ENCODE measurements at places on chromosomes 6 and 20. TPM values are rescaled to one million over a fixed set of nuclear protein-coding genes. Genes with fewer than 3 reads are reported as not detected.

The TRDN gene
- polyA plus RNA-seq = not detected

The UNC5CL gene
- 0.76 TPM for polyA plus RNA-seq

The COQ3 gene
- 8.9 TPM for polyA plus RNA-seq

The TSPO2 gene
- polyA plus RNA-seq = not detected

The LY6G5B gene
- polyA plus RNA-seq = 0.49 TPM

The KCNG1 gene
- 3.3 TPM for polyA plus RNA-seq

The SNRPB gene
- polyA plus RNA-seq = 334 TPM

The SLC32A1 gene
- polyA plus RNA-seq = not detected

The C2 gene
- not detected for polyA plus RNA-seq

The NFS1 gene
- polyA plus RNA-seq = 18.1 TPM

Data from IgD-negative memory B cell (primary cell).